Right renal cortex interstitium (tissue), 3 donors: ENCODE measurements at places on chromosomes 1 and 21. TPM values are rescaled to one million over a fixed set of nuclear protein-coding genes. Genes with fewer than 3 reads are reported as not detected.
A peak's percentile ranks its signal among the peaks of the same experiment; 100 is the strongest.

- no peak for DNase-seq
These were observed 64.4 kb downstream of the PHTF1 start for GRCh38 chr1:113694910-113695309.

DNA sequence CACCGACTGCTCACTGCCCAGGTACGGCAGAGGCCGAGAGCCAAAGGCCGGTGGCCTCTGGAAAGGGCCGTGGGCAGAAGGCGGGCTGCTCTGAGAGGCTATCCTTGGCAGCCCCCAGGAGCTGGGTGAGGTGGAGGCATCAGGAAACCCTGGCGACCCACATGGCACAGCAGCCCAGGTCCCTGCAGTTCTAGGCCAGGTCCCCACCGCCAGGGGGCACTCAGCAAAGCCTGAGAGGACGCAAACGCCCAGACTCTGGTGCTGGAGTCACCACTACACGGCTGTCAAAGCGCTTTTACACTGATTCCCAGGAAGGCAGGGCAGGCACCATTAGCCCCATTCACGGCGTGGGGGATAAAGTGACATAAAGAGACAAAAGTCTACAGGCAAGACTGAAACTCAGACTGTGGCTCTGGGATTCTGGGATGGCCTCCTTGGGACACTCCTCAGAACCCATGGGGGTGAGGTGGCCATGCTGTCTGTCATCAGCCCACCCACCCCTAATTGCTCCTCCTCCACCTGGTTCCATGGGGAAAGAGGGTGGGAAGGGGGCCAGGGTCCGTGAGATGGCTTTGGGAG lies 4.9 kb downstream of the PLEKHG5 start:
- DNase-seq: peak; percentile 87

DNA sequence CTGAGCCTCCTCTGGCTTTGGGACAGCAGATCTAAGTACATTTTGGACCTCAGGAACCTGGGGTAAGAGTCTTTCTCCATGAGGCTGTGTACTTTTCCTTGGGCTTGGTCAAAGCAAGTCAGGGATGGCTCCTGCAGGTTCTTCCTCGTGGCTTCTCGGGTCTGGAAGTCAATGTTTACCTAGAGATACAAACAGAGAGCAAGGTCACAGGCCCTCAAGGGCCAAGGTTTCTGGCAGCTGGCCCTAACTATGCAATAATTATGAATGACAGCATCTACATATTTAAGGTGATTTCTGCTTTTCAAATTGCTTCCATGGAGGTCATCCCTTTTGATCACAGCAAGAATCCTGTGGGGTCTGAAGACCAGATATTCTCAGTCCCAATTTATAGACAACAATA lies 37.6 kb downstream of the RGS8 start:
- no peak for DNase-seq

DNA sequence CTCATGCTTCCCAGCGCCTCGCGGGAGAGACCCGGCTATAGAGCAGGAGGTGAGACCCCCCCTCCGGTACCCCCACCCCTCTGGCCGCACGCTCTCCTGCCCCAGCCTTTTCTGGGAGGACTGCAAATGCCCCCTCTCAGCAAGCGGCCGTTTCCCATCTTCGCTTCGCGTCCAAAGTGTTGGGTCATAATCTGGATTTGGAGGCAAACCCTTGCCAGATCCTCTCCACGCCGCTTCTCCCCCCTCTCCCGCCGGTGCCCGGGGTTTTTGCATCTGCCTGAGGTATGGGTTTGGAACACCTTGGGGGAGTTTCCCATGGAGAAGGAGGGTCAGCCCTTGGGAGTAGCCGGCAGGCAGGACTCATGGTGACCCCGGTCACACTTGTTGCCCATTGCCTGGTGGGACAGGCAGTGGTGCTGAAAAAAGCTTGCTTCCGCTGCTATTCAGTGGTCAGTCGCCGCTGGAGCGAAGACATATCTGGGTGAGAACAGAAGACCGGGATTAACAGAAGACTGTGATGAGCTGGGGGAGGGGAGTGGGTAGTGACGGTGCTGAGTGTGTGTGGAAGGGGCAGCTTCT lies 935 bp downstream of the KCNK2 start:
- no peak for DNase-seq

DNA sequence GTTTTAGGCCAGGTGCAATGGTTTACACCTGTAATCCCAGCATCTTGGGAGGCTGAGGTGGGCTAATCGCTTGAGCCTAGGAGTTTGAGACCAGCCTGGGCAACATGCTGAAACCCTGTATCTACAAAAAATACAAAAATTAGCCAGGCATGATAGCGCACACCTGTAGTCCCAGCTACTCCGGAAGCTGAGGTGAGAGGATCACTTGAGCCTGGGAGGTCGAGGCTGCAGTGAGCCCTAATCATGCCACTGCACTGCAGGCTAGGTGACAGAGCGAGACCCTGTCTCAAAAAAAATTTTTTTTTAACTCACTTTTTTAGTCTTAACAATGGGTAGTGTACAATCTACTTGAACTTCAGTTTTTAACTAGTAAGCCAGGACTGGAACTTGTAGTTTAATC lies 137.5 kb downstream of the HS2ST1 start:
- DNase-seq: no peak

GRCh38 chr1:8848663-8849386 lies 29.7 kb downstream of the ENO1 start:
- DNase-seq: peak; percentile 78

Gene ODR4
- polyA plus RNA-seq: 30.3 TPM

Gene GBP6
- polyA plus RNA-seq: not detected
